NCI-H2081 (cell line): ENCODE measurements at places on chromosomes 11 and 22.
A peak's percentile ranks its signal among the peaks of the same experiment; 100 is the strongest.

DNA sequence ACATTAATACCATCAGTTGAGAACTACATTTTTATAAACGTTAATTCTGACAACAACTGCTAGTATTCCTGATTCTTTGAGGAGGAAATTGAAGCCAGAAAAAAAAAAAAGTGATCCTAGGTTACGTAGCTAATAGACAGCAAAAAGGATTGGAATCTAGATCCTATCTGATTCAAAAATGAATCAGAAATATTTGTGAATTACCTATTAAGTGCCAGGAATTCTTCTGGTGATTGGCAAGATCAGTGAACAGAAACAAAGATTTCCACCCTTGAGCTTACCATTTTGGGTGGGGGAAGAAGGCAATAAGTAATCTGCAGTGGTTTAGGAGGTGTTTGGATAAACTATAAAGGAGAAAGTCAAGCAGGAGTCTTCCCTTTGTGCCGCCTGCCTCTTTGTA, 63.9 kb upstream of the LARGE1 start:
- DNase-seq = no peak

DNA sequence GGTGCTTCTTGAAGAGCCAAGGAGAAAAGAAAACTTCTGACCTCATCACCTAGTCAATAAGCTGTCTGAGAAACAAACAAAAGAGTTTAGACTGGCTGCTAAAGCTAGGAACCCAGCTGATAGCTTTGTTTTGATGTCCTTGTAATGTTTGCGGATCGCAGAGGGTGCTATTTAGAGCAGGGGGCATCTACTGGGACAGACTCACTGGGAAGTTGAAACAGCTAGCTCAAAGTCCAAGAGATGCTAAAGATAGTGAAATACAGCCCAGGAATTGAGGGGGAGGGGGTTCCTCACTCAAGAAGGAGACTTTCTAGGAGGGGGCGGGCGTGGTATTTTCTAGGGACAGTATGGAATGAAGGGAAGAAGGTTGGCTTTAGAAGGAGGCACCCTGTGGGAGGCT, 18.9 kb downstream of the ZBTB16 start:
- no peak for DNase-seq

- no peak for DNase-seq
These were observed 122.5 kb downstream of the WNT11 start for GRCh38 chr11:76083563-76084451.

GRCh38 chr11:78798663-78799062, 224.0 kb upstream of the NARS2 start:
- DNase-seq = peak; percentile 62

- no peak for DNase-seq
These were observed 10.2 kb downstream of the GNB1L start for GRCh38 chr22:19844377-19845053.

GRCh38 chr11:120882175-120882574, 141.7 kb upstream of the TBCEL start:
- no peak for DNase-seq

DNA sequence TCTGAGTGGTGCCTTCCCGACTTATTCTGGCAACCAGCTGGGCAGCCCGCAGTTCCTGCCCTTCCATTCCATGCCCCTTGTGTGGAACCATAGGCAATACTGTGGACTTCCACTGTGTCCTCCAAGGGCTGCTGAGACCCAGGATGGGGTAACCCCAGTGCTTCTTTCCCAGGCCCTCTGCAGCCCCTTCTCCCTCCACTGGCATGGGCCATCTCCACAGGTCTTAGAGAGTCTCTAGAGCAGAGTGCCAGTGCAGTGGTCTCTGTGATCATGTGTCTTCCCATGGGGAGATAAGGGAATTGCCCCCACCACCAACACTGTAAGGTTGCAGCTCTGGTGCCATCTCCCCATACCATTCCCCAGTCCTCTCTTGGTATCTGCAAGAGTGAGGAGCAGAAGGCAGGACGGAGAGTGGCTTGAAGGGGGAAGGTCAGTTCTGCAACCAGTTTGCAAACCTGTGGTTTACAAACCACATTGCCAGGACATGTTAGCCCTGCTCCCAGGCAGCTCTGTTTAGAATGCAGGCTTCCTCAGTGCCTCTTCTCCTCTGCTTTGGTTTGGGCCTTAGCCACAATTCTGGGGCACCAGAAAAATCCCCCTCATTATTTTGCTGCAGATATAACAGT, 20.9 kb upstream of the DRD2 start:
- DNase-seq = no peak

DNA sequence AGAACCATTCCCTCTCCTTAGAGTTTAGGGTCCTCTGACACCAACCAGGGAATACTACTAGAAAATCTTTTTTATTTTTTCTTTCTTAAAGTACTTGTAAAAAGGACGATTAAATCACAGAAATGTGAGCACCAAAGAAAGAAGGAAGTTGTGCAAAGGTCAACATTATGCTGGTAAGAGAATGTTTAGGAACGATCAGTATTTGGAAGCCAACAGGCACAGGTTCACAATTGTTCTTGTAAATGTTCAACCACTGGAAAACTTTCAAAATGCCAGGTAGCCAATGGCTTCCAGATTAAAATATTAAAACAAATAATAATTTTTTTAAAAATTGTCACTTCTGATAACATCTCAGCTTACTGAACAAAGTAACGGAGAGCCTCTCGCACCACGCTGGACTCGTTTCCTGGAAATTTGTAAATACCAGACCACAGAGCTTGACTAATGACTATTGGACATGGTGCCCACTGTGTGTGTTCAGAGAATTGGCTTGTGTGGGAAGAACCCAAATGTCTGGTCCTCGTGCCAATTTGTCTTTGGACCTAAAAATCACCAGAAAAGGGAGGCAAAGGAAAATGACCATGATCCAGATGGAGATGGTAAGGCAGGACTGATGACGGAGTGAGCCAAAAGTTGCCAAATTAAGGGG, 20.8 kb downstream of the COMMD9 start:
- DNase-seq = no peak

DNA sequence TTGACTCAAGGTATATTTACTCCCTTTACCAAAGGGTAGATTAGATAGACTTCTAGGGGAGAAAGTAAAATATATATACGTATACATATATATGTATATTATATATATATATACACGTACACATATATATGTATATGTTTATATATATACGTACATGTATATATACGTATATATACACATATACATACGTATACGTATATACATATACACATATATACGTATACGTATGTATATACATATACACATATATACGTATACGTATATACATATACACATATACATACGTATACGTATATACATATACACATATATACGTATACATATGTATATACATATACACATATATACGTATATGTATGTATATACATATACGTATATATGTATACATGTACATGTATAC, 430.5 kb upstream of the ANO3 start:
- no peak for DNase-seq

DNA sequence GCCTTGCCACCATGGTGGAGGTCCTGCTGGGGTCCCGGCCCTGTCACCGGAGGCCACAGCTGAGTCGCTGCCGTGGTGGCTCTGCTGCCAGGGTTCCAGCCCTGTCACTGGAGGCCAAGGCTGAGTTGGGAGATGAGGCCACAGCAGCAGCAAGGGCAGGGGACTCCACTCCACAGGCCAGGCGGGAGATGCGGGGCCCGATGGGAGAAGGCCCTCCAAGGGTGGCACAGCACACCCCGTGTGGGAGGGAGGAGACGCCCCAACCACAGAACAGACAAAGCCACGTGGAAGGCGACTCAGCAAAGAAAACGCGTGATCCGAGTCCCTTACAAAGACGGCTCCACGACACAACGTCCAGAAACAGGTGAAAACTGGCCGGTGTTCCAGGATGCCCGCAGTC, 159.3 kb downstream of the BRD1 start:
- no peak for DNase-seq
